ENCODE measurements at places on chromosomes 7 and 10.

DNA sequence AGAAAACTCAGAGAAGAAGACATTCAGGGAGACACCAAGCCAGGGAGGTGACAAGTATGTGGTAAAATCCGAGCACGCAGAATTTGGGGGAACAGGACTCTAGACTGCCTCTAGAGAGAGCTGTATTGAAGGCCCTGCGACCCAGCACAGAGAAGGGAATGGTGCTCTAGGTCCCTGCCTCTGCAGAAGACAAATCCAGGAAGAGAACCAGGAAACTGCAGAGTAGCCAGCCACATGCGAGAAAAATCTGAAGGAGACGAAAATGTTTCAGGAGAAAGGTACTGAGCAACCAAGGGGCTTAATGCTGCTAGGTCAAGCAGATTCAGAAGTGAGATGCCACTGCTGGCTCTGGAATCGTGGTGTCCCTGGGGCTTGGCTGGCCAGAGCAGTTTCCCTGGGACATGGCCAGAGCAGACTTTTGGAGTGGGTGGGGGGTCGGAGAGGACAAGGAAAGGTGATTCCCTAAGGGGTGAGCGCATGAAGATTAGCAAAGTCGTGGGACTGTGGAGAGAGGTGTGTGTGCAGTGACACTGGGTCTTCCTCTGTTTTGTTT, 158.0 kb upstream of the KLF6 start:
- DNase-seq: no peak

DNA sequence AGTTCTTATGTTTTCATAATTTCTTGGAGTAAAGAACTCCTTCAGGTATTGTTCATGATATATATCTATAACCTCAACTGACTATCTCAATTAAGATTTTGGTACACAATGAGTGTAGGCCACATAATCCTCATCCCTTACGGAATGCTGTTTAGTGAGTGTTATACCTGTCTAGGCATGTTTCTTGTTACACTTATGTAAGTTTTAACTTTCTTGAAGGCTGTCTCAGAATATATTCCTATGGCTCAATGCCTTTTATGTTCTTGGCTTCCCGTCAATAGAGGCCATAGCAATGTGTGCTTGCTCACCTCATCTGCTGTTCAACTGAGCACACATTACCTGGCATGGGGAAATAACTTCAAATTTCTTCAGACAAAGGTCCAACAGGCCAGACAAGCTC, 185.1 kb downstream of the CTTNBP2 start:
- no peak for DNase-seq

DNA sequence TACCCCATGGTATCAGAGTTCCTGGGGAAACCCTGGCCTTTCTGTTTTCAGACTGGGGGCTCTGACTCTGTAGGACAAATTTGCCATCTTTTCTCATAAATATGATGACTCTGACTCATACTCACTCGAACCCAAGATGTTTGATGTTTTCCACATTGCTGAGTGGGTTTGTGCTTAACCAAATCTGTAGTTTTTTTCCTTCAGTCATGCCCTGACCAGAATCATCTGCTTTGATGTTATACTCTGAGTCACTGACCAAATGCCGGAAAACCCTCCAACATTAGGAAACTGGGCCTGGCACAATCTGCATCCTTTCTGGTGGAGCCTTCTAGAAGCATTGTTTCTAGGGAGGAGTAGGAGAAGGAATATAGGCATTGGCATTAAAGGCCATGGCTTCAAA, 118.7 kb downstream of the C10orf105 start:
- no peak for DNase-seq

DNA sequence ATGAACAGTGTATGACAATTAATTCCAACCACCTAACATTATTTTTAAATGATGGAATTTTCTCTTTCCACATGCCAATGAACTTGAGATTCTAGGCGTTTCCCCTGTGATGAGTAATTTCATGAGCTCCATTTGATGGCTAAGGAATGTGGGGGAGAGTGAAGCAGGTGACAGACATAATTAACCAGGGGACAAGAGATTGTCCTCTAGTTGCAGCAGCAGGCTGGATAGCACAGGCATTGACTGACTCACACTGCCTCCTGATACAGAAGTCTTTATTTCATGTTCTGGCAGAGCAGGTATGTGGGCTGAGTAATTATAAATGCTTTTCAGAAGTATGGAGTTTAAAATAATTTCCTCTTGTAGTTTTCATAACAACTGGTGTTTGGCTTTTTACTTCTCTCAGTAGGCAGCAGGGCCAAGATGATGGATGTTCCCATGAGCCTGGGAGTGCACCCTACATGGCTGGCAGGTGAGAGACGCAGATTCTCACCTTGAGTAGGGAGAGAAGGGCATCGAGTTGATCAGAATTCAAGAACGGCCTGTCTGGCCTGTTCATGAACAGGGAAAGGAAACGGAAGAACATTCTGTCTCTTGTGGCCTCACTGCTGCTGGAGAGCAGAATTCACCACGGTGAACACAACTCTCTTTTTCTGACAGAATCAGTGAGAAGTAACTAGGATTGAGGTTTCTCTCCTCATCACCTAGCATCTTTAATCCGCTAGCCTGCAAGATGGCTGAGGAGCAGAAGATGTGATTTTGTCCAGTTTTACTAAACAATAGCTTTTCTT, 118.8 kb downstream of the AOAH start:
- DNase-seq: no peak

DNA sequence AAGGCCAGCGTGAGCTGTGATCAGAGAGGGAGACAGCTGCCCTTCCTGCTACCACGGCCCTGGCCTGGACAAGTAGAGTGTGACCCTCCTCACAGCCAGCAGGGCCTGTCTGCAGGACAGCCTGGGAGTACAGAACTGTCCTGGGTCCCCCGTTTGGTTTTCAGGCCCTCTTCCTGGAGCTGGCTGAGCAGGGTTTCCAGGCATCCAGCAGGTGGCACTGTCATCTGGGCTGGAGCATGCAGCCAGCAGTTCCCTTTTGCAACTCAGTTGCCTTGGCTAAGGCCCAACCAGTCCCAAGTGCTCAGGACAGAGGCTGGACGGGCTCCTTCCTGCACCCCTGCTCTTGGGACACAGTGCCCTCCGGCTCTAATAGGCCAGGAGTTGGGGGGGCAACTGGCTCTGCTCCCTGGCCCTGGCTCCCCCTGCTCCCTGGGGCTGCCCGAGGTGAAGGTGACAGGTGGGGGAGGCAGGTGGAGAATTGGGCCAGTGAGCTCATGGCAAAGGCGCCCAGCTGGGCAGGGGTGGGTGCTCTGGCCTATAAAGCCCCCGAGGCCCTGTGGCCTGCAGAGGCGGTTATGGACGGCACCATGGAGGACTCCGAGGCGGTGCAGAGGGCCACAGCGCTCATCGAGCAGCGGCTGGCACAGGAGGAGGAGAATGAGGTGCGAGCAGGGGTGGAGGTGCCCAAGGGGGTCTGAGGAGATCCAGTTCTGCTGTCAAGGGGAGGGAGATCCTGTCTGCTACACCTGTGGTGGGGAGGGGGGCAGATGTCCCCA, at the start of gene ANKRD2:
TSS of gene ANKRD2 (plus strand) at position 566 of the 776 bp plus-strand sequence. CDS start at position 576, 10 bp downstream.
- DNase-seq: no peak

DNA sequence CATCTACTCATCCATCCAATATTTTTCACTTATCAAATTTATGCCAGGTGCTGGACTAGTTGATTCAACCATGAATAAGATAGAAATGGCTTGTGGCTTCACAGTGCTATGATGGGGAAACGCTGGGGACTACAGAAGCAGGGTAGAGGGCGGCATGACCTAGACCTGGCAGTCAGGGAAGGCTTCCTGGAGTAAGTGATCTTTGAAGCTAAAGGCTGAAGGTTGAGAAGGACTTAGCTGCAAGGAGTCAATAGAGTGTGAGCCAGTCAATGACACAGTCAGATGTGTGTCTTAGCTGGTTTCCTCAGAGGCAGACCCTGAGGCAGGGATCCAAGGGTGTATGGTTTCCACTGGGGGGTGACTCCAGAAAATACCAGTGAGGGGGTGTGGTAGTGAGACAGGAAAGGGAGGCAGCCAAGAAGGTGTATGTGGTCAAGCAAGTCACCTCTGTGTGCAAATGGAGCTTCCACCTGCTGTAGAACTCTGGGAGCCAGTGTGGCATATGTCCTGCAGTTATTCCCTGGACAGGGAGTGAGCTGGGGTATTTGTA, 10.3 kb downstream of the PRF1 start:
- DNase-seq: no peak

DNA sequence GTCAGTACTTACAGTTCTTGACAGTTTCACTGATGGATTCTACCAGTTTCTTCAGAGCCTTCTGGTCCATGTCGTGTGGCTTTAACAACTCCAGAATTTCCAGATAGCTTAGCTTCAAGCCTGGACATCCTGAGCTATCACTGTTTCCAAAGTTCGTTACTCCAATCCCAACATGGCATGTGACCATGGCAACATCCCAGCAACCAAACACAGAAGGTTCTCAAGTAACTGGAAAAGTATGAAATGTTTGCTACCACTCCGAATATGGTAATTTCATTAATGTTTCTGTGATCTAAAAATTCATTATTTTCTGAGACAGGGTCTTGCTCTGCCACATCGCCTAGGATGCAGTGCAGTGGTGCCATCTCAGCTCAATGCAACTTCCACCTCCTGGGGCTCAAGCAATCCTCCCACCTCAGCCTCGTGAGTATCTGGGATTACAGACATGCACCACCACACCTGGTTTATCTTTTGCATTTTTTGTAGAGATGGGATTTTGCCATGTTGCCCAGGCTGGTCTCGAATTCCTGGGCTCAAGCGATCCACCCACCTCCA, 29.3 kb downstream of the RBM48 start:
- DNase-seq: no peak

DNA sequence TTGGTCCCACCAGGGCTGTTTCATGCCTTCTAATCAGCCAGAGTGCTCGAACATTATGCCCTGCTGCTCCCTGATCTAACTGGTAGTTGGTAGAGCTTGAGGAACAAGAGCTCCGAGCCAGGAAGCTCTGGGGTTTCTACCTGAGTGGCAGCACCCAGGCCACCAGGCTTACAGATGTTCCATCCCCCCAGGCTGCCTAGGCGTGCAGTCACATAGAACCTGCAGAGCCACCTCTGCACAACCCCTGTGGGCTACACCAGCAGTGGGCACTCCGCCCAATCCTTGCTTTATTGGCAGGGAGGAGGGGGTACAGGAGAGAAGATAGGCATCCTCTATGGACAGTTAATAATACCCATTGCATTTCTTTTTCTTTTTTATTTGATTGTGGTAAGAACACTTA, 21.8 kb downstream of the MAP3K8 start:
- no peak for DNase-seq

DNA sequence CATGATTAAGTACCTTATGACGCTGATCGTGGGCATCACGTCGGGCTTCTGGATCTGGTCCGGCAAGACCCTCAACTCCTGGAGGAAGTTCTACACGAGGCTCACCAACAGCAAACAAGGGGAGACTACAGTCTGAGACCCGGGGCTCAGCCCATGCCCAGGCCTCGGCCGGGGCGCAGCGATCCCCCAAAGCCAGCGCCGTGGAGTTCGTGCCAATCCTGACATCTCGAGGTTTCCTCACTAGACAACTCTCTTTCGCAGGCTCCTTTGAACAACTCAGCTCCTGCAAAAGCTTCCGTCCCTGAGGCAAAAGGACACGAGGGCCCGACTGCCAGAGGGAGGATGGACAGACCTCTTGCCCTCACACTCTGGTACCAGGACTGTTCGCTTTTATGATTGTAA, 2.5 kb downstream of the FZD1 start:
- no peak for DNase-seq

DNA sequence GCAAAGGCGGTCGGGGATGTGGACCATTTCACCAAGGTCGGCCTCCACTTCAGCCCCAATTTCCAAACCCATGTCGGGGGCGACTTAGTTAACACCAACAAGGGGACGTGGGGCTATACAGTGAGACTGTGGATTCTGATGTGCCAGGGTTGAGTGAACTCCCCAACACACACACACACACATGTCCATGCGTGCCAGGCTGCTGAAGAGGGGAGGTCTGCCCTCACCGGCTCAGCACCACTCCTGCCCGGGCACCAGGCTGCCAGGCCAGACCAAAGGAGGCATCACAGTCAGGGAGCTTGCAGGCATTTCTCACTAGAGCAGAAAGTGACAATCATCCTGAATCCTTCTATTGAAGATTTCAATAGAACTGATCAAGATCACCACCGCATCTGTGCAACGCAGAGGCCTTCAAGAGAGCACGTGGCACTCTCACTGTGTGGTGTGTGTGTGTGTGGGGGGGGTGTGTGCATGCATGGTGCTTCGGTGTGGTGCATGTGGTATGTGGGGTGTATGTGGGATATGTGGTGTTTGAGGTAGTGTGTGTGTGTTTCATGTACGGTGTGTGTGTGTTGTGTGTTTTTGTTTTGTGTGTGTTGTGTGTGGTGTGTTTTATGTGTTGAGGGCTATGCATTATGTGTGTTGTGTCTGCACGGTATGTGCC, 403.5 kb upstream of the RNF32 start:
- DNase-seq: no peak

- no peak for DNase-seq
These were observed 66.8 kb downstream of the MKI67 start for GRCh38 chr10:128059266-128059981.
